ENCODE measurements at places on chromosomes 5 and 9.

GRCh38 chr9:92620845-92621244, 49.1 kb downstream of the IPPK start:
- DNase-seq = no peak

DNA sequence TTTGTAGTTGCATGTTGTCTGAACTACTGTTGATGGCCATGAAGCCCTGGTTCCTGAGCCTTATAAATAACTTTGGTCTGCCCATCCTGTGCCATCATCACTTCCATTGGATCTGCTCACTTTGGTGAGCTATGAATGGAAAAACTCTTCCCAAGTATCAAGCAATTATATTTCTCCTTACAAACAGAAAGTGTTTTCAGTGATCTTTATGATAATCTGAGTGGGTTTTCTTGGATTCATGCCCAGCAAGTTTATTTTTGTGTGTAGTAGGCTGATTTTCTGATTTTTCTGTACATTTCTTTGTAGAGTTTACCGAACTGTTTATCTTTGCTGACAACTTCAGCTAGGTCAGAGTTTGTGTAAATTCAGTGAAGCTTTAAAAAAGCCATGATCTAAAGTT, 31.0 kb downstream of the CAMK4 start:
- no peak for DNase-seq

- DNase-seq = no peak
Measured at GRCh38 chr9:1208157-1208556, 158.0 kb downstream of the DMRT2 start.

DNA sequence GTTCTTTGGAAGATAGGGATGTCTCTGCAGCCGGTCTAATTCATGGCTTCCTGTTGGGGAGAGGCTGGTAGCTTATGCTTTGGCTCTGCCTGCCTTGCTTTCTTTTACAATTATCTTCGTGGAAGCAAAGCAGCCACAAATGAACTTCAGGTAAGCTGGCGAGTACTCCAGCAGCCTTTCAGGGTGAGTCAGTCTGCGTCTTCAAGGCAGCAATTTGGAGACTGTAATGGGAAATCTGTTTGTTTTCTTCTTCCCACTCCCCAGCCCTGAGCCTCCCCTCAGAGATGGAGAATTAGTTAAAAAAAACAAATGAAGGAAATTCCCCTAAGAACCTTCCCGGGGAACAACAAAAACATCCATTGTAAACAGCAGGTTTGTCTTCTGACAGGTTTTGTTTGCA, 100.1 kb downstream of the PSAT1 start:
- no peak for DNase-seq

- no peak for DNase-seq
Measured at GRCh38 chr5:53039855-53040254, 50.7 kb downstream of the ITGA2 start.

DNA sequence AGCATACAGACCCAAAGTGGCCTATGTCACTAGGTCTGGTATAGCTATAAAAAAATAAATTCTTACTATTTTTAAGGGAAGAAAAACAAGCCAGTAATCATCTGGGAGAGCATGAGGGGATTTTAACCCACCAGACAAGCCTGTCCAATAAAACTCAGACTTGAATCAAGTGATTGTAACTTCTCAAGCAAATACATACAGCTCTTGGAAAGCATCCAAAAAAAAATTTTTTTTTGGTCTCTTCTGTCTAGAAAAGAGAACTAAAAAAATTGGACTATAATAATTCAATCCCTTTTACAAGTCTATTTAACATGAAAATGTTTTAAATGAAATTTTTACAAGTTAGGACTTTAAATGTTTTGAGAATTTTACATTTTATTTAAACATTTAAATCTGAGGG, 61.7 kb downstream of the FBXL17 start:
- no peak for DNase-seq

Data from MV-4-11 (cell line).